ENCODE measurements at places on chromosomes 12 and 14. TPM values are rescaled to one million over a fixed set of nuclear protein-coding genes. Genes with fewer than 3 reads are reported as not detected.
A peak's percentile ranks its signal among the peaks of the same experiment; 100 is the strongest.

- DNase-seq: no peak
These were observed 304.5 kb downstream of the RAD51B start for GRCh38 chr14:68124050-68124449.

TDRD9 gene
- 0.23 TPM for total RNA-seq

DNA sequence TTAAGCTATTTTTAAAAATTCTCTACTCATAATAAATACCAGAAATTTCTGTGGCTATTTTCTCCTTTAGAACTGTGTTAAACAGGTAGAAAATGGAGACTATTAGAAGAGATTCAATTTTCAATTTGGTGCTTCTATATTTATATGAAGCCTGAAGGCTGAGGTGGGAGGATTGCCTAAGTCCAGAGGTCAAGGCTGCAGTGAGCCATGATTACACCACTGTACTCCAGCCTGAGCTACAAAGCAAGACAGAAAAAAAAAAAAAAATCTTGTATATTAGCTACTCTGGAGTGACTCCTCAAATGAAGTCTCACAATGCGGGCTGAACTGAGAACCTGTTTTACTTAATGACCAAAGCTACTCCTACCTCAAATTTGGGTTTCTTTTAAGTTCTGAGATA, 9.8 kb upstream of the DPF3 start:
- no peak for DNase-seq

DNA sequence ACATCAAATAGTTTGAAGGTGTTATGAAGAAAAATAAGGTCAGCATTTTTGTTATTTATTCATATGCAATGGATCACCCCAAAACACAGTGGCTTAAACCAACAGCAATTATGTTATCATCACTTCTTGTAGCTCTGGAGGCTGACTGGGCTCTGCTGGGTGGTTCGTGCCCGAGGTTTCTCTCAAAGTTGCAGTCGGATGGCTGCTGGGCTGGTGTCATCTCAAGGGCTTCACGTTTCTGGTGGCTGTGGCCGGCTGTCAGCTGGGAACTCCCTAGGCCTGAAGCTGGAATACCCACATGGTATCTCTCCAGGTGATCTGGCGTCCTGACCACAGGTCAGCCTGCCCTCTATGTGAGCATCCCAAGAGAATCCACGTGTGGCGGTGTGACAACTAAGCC, 12.0 kb downstream of the DIO3 start:
- no peak for DNase-seq

DNA sequence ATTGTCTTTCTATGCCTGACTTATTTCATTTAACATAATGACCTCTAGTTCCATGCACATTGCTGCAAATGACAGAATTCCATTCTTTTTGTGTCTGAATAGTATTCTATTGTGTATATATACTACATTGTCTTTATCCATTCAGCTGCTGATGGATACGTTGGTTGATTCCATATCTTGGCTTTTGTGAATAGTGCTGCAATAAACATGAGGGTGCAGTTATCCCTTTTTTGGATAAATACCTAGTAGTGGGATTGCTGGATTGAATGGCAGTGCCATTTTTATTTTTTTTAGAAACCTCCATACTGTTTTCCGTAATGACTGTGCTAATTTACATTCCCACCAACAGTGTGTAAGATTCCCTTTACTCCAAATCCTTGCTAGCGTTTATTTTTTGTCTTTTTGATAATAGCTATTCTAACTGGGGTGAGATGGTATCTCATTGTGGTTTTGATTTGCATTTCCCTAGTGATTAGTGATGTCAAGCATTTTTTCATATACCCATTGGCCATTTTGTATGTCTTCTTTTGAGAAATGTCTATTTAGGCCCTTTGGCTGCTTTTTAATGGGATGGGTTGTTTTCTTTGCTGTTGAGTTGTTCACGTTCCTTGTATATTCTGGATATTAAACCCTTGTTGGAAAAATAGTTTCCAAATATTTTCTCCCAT, 2.3 kb downstream of the OAS2 start:
- DNase-seq: no peak

DNA sequence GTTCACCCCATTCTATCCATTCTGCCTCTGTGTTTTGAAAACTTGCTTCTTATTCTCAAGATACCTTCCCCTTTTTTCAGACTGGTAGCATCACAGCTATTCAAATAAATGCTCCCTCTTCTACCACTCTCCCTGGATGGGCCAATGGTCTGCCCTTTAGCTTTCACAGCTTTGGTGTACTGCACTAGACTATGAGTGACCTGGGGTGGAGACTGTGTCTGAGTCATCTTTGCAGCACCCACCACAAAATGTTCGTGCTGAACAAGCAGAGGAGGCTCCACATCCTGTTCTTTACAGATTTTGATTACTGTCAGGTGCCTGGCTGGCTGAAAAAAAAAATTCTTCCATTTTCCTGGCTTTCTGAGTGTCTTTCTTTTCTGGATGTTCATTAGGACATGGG, 1104.1 kb upstream of the TMEM132C start:
- DNase-seq: peak; percentile 40

KRT80 gene
- not detected for total RNA-seq

GRCh38 chr12:130606231-130606630, 109.9 kb downstream of the RIMBP2 start:
- no peak for DNase-seq

DNA sequence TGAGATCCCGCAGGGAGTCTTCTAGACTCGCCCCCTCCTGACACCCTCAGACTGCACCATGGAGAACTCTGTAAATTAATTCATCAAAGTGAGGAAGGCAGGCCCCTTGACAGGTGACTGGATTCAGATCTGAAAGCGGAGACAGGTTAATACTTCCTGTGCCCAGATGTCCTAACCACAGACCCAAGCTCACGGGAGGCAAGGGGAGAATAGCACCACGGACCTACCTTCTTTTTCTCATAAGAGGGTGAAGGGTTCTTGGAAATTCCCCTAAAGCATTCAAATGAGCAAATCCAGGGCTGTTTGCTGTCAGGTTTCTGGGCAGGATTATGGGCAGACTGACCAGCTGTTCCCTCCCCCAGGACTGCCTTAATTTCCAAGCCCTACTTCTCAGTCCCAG, 170.0 kb downstream of the ZFP36L1 start:
- DNase-seq: no peak

FUT8 gene
- 124 TPM for total RNA-seq

PAX9 gene
- not detected for total RNA-seq

DNA sequence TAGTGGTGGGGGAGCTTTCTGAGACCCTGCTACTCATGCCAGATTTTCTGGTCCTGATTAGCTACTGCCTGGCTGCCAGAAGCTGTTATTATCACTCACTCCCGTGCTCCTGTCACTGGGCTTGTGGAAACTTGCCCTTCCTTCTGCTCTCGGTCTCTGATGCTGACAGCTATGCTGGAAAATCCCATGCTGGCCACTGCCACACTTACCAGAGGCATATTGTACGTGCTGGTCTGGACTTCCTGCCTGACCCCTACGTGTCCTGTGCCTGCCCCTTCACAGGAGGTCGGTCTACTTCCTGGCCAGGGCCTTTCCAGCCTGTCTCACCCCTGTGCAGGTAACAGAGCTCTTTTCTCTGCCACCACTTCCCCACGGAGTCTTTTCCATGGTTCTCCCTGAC, 149.4 kb upstream of the PLEKHG7 start:
- DNase-seq: no peak

ZBTB25 gene
- 24.7 TPM for total RNA-seq

DNA sequence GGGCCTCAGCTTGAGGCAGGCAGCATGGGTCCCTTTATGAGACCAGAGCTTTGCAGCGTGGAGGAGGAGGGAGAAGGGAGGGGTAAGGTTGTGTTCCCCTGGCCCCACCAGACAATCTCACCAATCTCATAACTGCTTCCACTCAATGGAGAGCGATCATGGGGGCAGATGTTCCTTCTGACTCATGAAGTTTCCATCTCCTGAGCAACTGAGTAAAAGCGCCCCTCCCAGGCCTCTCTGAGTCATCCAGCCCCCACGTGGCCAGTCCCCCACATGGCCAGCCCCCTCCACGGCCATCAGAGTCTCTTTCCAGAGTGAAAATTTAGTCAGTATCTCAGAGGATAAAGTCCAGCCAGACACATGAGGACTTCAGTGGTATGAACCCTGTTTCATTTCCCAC, 39.2 kb upstream of the PLXNC1 start:
- DNase-seq: peak; percentile 19

DNA sequence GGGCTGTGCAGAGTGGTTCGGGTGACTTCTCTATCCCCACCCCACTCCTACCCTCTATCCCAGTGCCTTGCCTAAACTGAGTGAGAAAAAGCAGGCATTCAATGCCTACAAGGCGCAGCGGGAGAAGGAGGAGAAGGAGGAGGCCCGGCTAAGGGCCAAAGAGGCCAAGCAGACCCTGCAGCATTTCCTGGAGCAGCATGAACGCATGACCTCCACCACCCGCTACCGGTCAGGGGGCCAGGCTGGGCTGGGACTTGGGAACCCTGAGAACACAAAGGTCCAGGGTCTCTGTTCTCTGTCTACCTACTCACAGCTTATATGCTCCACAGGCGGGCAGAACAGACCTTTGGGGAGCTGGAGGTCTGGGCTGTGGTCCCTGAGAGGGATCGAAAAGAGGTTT, 11.7 kb downstream of the PRPF40B start:
- DNase-seq: no peak

NTF3 gene
- not detected for total RNA-seq

DNA sequence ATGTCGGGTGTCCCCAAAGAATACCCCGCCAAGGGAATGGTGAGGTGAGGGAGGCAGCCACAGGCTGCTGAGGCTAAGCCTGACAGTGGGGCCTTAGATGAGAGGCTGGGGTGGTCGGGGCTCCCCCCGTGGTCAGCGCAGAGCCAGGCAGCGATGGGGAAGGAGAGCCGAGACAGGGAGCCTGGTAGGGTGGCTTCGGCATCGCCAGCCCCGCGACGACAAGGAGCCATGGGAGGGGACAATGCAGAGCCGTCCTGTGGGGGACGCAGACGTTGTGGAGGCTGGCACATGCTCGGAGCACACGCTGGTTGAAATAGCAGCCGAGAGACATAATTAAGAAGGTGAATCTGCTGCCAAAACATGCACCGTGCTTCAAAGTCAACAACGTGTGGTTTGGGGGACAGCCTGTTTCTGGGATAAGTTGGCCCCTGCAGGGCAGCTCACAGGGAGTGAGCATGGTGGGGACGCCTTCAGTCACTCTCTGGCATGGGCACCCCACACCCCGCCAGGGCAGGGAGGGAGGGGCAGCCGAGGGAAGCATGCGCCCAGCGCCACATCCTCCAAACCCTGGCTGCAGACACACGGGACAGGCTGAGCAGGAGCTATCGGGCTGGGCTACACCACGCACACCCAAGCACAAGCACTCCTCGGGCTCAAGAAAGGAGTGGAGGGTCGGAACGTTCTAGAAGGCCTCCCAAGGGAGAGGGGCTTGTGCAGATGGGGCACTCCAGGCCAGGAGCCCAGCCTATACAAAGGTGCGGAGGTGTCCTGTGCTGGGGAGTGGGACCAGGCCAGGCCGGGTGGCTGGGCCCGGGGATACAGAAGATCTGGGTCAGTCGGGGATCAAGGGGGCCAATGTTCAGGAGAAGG, 66.6 kb upstream of the C14orf180 start:
- no peak for DNase-seq

GRCh38 chr14:24108336-24108874, 6.2 kb upstream of the DCAF11 start:
- no peak for DNase-seq
